ENCODE measurements at places on chromosomes 7 and 10. TPM values are rescaled to one million over a fixed set of nuclear protein-coding genes. Genes with fewer than 3 reads are reported as not detected.

DNA sequence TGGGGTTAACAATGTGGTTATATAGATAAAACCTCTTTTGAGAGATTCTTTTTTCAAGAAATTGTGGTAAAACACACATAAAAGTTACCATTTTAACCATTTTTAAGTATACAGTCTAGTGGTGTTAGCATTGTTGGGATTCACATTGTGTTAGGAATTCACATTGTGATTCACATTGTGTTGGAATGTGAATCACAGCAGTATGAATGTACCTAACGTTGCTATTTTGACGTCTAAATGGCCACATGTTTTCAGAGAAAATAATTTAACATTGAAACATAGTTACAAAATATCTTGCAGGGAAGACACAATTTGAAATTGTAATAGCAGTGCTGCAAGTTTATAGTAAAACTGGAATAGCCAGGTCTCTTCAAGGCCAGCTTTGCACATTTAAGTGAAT is 129.0 kb downstream of the BICC1 start:
- DNase-seq, result peak; percentile 60

Gene PRPF18
- total RNA-seq, result 22.2 TPM

- no peak for DNase-seq
These were observed 28.6 kb upstream of the ADGRA1 start for GRCh38 chr10:133059093-133059470.

DNA sequence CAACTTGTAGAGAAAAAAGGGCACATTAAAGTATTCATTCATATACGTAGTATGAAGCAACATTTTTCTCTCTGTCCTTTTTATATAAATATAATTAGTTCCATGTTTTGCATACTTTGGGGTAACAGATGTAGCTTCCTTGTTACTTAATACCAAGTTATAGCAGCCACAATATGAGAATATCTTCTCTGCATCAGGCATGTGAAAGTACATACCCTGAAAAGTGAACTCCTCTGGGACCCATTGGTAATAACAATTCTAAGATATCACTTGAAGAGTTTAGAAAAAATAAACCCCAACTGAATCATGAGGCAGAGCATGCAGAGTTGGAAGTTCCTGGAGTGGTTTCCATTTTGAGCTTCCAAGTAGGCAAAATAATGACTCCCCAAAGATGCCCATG is 2.4 kb upstream of the CRPPA start:
- DNase-seq, result no peak

DNA sequence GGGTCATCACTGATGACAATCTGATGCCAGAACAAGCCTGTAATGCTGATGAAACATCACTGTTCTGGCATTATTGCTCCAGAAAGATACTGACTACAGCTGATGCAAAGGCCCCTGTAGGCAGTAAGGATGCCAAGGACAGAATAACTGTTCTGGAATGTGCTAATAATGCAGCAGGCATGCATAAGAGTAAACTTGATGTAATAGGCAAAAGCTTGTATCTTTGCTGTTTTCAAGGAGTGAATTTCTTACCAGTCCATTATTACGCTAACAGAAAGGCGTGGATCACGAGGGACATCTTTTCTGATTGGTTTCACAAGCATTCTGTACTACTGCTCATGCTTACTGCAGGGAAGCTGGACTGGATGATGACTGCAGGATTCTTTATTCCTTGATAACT is 18.7 kb downstream of the LCOR start:
- peak; percentile 86 for DNase-seq

GRCh38 chr7:45421806-45422205 is 152.4 kb upstream of the ADCY1 start:
- DNase-seq, result no peak

Gene NPTX2
- total RNA-seq, result not detected

GRCh38 chr10:90788968-90789367 is 68.9 kb downstream of the HTR7 start:
- no peak for DNase-seq

- no peak for DNase-seq
These were observed 96.5 kb upstream of the PIP4K2A start for GRCh38 chr10:22810643-22811465.

- no peak for DNase-seq
These were observed 76.1 kb upstream of the LRRC18 start for GRCh38 chr10:49015700-49016099.

DNA sequence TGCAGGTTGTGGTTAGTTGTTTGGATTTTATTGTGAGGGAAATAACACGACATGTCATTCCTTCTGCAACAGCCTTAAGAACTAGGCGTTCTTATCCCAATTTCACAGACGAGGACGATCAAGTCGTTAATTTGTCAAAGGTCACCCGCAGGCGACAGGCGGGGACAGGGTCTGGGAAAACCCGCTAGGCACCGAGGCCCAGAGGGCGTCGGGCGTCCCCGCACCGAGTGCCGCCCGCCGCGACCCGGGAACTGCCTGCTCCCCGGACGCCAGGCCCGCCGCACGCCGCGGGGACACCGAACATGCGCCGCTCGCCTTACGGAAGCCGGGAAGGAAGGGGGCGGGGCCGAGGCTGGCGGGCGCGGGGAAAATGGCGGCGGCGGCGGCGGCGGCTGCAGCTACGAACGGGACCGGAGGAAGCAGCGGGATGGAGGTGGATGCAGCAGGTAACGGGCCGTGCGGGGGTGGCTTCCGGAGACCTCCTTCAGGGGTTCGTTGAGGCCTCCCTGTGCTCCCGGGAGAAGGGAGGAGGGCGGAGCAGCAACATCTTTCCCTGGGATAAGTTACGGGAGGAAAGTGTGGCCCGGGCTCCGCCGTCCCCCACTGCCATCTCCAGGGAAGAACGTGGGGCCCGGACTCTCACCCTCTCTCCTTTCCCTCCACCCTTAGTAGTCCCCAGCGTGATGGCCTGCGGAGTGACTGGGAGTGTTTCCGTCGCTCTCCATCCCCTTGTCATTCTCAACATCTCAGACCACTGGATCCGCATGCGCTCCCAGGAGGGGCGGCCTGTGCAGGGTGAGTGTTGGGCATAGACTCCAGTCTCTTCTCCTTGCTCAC is at the start of gene COPS6:
COPS6 (plus strand) TSS at position 349 of the 837 bp plus-strand sequence; CDS start at position 371, 22 bp downstream.
- peak; percentile 58 for DNase-seq

GRCh38 chr7:91993976-91994375 is 53.3 kb downstream of the AKAP9 start:
- no peak for DNase-seq

Gene LIPN
- not detected for total RNA-seq

- DNase-seq, result no peak
These were observed 59.4 kb upstream of the FRMD4A start for GRCh38 chr10:14389981-14390590.

Gene TMEM273
- not detected for total RNA-seq

- DNase-seq, result no peak
These were observed 43.6 kb upstream of the BHLHA15 start for GRCh38 chr7:98167653-98168052.

GRCh38 chr10:130762491-130762890 is 549.0 kb downstream of the TCERG1L start:
- no peak for DNase-seq

- DNase-seq, result peak; percentile 67
These were observed 109.2 kb downstream of the EPC1 start for GRCh38 chr10:32237644-32238345.

GRCh38 chr10:103111031-103111917 is 81.8 kb downstream of the NT5C2 start:
- DNase-seq, result no peak

- no peak for DNase-seq
These were observed 129.1 kb upstream of the ANK3 start for GRCh38 chr10:60518745-60519144.

Gene NPY4R
- total RNA-seq, result 0.17 TPM

DNA sequence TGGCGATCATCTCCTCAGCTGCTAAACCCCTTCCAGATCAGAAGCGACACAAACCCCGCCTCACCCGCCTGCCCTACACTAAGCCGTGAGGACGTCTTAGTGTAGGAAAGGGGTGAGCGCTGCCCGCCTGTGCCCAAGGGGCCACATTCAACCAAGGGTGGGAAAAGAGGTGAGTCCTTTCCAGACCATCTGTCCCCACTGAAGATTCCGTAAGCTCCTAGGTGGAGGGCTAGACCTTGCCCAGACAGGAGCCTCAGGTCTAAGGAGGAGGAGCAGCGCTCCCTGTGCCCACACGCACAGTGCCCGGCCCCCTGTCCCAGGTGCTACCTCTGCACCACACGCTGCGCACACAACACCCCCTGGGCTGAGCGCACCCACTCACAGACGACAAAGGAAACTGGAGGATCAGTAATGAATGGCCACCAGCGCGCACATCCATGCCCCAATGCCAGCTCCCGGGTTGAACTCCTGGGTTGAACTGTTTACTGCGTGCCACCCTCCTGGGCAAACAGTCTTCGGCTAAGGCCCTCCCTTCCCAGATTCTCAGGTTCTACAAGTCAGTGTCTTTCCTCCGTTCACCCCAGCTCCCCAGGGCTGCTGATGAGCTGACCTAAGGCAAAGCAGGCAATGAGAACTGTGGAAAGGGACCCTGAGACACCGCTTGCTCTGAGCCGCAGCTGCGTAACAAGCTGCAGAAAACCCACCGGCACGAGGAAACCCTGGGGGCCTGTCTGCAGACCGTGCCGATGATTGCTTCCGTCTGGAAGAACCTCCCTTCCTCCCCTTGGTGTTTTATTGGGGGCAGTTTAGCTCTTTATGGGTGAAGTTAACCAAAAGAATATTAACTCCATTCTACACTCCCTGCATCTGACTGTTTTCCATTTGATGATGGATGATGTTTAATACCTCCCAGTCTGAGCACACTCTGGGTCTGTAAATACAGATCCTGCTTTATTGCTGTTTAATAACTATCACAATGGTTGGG is 185.9 kb downstream of the MAD1L1 start:
- no peak for DNase-seq

- no peak for DNase-seq
These were observed 32.4 kb downstream of the CTNNA3 start for GRCh38 chr10:67663449-67664087.

DNA sequence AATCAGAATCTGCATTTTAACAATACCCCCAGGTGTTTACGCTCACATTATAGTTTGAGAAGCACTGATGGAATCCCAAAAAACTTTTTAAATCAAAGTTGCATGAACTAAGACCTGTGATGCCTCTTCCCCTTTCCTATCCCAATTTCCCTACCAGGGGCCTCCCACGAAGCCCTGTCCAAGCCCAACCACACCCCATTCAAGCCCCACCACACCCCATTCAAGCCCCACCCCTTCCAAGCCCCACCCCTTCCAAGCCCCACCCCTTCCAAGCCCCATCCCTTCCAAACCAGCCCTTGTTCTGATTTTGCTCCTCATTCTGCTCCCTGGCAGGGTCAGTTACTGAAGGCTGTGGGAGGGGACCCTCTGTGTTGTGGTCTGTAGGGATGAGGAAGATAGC is 9.8 kb upstream of the AQP1 start:
- DNase-seq, result no peak

Gene DPY19L1
- total RNA-seq, result 20.1 TPM

DNA sequence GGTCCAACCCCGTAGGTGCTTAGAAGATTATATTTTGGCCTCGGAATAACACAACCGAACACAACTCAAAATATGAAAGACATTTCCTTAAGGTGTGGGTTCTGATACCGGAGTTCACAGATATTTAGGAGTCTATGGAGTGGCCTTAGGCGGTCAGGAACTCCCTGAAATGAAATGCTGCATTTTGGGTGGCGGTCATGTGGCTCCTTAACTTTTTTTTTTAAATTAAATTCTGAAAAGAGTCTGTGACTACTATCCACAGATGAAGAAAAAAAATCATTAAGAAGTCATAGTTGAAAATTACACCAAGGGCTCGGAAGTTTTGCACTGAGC is 290.9 kb upstream of the NFE2L3 start:
- DNase-seq, result no peak

Gene PRSS37
- not detected for total RNA-seq

GRCh38 chr10:6079044-6079443 is 9.8 kb upstream of the RBM17 start:
- DNase-seq, result no peak

- no peak for DNase-seq
These were observed 173.5 kb upstream of the ADCY1 start for GRCh38 chr7:45400680-45401079.

DNA sequence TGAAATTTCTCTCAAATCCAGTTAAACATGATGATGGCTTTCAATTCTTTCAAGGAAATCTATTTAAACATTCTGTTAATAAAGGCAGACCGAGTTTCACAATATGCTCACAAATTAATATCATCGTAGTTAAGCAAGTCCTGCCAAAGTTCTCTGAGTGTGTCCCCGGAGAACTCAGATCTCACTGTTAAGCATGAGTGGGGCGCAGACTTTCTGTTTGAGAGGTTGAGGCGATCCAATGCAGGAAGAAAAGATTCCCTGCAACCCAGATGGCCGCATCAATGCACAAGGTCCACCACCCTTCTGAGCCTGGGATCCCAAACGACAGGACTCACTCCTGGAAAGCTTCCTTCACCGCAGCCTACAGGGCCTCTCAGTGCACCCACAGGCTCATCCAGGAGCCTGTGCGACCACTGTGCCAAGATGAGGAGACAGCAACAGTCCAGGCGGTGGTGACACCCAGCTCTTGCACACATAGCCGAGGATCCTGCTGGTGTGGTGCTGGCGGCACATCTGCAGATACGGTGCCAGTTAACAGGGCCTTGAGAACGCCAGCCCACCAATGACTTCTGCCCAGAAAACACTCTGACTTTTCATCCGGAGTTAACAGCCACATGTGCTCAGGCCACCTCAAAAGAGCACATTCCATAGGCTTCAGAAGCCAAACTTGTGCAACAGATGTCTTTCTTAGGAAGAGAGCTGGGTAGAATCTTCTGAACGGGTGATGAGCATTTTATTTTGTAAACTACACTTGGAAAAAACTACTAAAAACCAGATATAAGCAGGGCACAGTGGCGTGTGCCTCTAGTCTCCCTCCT is 102.1 kb downstream of the ZRANB1 start:
- DNase-seq, result no peak

Gene GIMAP6
- total RNA-seq, result not detected

Gene C10orf95
- total RNA-seq, result 0.48 TPM

DNA sequence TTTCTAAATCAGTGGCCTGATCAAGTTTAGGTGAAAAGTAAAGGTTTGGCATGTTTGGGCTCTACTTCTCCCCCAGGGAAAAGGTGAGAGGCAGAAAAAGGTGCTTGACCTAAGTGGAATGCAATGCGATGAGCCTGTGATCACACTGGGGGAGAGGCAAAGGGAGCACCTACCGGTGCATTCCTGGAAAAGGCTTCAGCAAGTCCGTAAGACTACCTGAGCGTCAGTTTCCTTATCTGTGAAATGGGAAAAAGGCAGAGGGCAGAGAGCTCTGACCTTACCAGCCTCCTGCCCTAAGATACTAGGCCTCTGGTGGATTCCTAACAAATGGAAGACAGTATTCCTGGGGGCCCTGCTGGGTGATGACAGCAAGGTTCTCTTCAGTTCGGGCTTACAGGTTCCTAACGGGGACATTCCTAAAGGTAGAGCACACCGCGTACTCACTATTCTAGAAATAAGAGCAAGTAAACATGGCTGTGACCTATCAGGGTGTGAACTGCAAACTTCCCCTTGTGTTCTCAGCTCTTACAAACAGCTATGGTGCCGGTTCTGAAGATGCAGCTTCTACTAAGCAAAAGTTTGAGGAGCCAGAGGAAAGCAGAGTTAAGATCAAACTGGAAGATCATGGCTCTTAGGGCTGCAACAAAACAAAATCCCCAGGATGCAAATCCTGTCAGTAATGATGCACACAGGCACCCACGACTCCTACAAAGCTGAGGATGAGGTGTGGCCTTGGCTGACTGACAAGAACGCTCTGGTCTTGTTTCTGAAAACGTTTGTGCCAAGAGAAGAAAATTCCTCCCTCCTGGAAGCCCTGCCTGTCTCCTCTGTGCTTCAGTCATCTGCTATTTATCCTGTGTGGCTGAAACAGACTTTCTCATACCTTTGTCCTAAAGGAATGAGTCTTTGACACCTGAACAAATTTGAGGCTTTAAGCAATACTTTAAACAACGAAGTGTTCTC is 13.3 kb upstream of the ACSL5 start:
- peak; percentile 68 for DNase-seq

Gene CCL24
- not detected for total RNA-seq
